Hindlimb muscle (tissue), 1 donor: ENCODE measurements at places on chromosomes 13 and 19. TPM values are rescaled to one million over a fixed set of nuclear protein-coding genes. Genes with fewer than 3 reads are reported as not detected.

OR10H1 gene
- polyA plus RNA-seq = not detected

SLC10A2 gene
- not detected for polyA plus RNA-seq

PSG6 gene
- polyA plus RNA-seq = not detected

C19orf85 gene
- polyA plus RNA-seq = not detected

CRTC1 gene
- polyA plus RNA-seq = 19.2 TPM

OSCAR gene
- 0.65 TPM for polyA plus RNA-seq

TPT1 gene
- polyA plus RNA-seq = 8,044 TPM

ZNF223 gene
- polyA plus RNA-seq = 3.5 TPM
